ENCODE measurements at places on chromosomes 3 and 15. TPM values are rescaled to one million over a fixed set of nuclear protein-coding genes. Genes with fewer than 3 reads are reported as not detected.

DNA sequence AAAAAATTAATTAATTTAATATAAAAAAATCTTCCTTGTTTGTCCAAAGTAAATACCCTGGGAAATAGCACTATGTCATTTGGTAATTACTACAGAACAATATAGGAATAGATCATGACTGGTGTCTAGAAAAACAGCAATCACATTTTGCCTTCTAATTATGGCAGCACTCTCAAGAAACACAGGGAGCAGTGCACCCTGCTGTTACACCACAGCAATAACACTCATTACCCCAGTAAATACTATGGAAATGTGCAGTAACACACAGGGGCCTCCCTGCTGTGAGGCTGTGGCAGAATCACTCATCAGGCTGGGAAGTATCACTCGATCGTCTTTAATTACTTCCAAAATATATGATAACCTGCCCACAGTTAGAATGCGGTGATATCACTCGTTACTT lies 646.0 kb downstream of the TUSC7 start:
- no peak overlapping the region for H3K27ac ChIP-seq
- H3K27me3 ChIP-seq, result no peaks in the 10 kb centered on the region
- H3K4me3 ChIP-seq, result no peak overlapping the region
- no peaks in the 10 kb centered on the region for H3K36me3 ChIP-seq
- H3K4me1 ChIP-seq, result no peaks in the 10 kb centered on the region

Gene ANXA2
- 2,636 TPM for total RNA-seq

DNA sequence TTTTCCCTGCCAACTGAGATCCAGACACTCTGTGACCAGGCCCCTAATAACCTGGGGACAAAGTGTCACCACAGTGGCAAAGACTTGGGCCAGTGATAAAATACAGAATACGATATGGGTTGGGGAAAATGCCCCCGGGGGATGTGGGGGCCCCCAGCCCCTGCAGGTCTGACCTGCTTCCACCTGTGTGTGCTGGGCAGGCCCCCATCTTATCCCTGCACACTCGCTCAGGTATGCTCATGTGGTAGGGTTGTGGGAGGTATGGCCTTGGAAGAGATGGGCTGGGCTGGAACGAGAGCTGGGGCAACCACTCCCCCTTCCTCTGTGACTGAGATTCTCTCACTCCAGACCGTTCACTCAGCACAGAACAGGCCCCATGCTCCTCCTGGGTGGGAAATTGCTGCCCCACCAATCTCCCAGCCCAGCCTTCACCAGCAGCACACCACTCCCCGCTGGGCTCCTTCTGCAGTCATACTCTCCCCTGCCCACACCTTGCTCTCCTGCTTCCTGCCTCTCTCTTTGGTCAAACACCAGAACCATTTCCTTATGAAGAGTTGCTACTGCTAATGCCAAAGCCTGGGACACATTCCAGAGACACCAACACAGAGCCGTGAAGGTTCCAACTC lies 9.6 kb upstream of the CPEB1 start:
- H3K36me3 ChIP-seq, result no peaks in the 10 kb centered on the region
- H3K4me1 ChIP-seq, result no peaks in the 10 kb centered on the region
- H3K27me3 ChIP-seq, result no peaks in the 10 kb centered on the region

- DNase-seq, result no peak
- H3K27ac ChIP-seq, result no peak overlapping the region
- H3K4me1 ChIP-seq, result no peaks in the 10 kb centered on the region
These were observed 7.1 kb upstream of the HCN4 start for GRCh38 chr15:73375755-73376305.

- peak overlapping the region; percentile 84 for H3K27ac ChIP-seq
- peak overlapping the region; percentile 65 for H3K4me3 ChIP-seq
- H3K4me1 ChIP-seq, result peaks cover 45% of the 10 kb centered on the region
These were observed 1.7 kb downstream of the CLDN11 start for GRCh38 chr3:170420307-170420821.

Gene TTLL13
- not detected for total RNA-seq

DNA sequence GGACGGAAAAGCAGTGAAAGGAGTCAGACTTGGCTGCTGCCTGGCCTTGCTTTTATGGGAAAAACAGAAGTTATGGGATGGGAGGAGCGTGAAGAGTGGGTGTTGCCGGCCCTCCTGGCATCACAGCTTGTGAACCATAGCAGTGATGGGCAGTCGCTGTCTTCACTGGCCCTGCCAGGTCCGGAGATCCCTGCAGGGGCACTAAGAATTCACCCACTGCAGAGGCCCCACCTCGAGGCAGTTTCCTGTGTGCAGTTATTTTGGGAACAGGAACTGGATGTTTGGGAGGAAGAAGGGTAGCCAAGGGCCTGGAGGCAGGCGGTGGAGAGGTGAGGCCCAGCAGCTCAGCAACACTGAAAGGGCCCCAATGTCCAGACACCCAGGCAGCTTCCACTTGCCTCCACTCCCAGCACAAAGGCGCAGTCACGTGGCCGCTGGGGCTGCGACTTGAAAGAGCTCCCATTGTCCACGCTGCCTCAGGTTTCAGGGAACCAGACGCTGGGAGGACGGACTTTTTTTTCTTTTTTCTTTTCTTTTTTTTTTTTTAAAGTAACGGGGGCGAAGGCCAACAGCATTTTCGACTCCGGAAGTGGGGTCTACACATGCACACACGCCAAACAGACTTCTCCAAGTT lies 255.6 kb downstream of the ZNF621 start:
- H3K27ac ChIP-seq, result no peak overlapping the region
- no peak overlapping the region for H3K4me3 ChIP-seq
- no peaks in the 10 kb centered on the region for H3K27me3 ChIP-seq

DNA sequence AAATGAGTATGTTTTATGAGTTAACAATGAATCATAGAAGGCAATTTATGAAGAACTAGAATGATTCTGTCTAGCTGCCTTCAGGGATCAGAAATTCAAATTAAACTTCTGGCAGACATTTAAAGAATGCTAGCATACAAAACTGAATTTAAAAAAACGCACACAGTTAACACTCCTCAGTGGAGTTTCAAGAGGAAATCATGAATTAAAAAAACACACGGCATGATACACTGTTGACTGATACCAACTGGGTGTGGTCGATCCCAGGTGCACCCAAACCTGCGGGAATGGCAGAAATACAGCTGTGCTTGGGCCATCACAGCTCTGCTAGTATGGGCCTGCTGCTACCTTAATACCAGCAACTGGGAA lies 526.0 kb downstream of the FOXP1 start:
- peak overlapping the region; percentile 92 for H3K27ac ChIP-seq
- no peak overlapping the region for H3K4me3 ChIP-seq
- H3K27me3 ChIP-seq, result no peaks in the 10 kb centered on the region
- H3K4me1 ChIP-seq, result peaks cover 98% of the 10 kb centered on the region
- H3K36me3 ChIP-seq, result peaks cover 2% of the 10 kb centered on the region

GRCh38 chr3:56368846-56369245 lies 99.4 kb downstream of the ERC2 start:
- H3K4me3 ChIP-seq, result no peak overlapping the region
- H3K36me3 ChIP-seq, result no peaks in the 10 kb centered on the region
- no peaks in the 10 kb centered on the region for H3K4me1 ChIP-seq
- H3K27me3 ChIP-seq, result no peaks in the 10 kb centered on the region

Gene HMCES
- 38.9 TPM for total RNA-seq

DNA sequence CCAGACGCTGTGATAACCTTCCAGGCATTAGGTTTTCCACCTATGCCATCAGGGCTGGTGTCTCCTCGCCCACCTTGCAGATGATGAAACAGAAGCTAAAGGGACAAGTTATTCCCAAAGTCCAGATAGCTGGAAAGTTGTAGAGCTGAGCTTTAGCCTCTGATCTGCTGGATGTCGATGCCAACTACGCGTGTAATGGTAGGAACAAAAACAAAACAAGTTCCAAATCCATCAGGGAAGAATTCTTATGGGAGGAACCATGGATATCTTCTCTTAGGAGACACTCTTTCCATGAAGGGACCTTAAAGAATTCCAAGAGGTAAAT lies 28.1 kb upstream of the RHO start:
- H3K36me3 ChIP-seq, result peaks cover 2% of the 10 kb centered on the region
- DNase-seq, result no peak
- peaks cover 47% of the 10 kb centered on the region for H3K4me1 ChIP-seq
- peak overlapping the region; percentile 90 for H3K27ac ChIP-seq

GRCh38 chr3:157238457-157238856 lies 78.5 kb upstream of the CCNL1 start:
- H3K36me3 ChIP-seq, result no peaks in the 10 kb centered on the region
- no peak for DNase-seq
- no peak overlapping the region for H3K4me3 ChIP-seq
- no peak overlapping the region for H3K27ac ChIP-seq
- peaks cover 15% of the 10 kb centered on the region for H3K4me1 ChIP-seq

DNA sequence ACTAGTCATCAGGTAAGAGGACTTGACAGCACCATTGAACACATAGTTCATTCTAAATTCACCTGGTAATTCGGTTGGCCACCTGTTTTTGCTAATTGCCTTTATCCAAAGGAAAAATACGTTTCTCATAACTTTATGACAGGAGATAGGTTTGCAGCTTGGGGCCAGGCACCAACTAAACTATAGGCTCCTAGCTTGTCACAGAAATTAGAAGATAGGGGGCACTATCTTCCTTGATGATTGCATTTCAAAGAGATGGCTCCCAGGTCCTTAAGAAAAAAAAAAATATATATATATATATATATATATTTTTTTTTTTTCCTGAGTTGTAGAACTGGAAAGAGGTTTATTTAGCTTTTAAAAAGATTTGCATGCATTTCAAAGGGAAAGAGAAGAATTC lies 563.6 kb downstream of the NAALADL2 start:
- H3K36me3 ChIP-seq, result no peaks in the 10 kb centered on the region
- no peak for DNase-seq
- H3K4me3 ChIP-seq, result no peak overlapping the region
- no peaks in the 10 kb centered on the region for H3K27me3 ChIP-seq

DNA sequence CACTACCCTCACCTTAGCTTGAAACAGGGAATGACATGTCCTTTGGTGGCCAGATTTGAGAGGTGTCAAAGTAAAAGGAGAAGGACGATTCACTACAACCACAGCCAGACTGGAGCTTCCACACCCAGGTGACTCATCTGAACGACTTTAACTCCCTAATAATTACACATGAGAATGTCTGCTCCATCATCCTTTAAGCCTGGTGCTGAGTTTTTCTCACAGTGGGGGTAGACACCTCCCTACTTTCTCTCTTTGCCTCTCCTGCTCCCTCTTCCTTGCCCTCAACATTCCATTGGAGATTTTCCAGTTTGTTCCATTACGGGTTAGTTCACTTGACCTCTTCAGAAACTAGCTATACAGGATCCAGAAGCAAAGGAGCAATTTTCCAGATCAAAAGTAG lies 154.3 kb upstream of the BHLHE40 start:
- H3K27ac ChIP-seq, result no peak overlapping the region
- H3K27me3 ChIP-seq, result no peaks in the 10 kb centered on the region
- DNase-seq, result no peak
- no peak overlapping the region for H3K4me3 ChIP-seq

Gene CSPG4
- not detected for total RNA-seq

Gene LNP1
- total RNA-seq, result 0.80 TPM

Gene ABHD17C
- 8.2 TPM for total RNA-seq

DNA sequence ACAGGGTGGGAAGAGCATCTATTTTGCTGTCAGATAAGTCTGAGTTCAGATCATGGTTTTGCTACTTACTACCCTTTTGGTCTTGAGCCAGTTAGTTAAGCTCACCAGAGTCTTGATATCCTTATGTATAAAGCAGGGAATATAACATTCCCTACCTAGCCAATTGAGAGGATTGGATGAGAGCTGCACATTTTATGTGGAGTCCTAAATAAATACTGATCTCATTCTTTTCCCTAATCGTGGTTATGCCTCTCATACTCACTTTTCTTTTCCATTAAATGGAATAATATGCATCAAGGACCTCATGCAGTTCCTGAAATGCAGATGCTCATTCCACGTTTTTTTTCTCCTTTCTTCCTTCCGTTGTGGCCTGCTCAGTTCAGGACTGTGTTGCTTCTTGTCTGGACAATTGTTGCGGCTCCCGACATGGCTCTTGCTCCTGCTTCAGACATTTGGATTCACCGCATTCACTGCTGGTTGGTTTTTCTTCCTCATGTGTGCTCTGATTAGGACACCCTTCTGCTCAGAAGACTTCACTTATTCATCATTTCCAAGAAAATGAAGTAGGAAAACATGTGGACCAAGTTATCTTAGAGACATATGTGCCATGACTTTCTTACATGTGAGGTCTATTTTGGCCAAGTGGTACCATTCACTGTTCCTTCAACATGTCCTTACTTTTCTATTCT lies 90.2 kb downstream of the NFKBIZ start:
- H3K27ac ChIP-seq, result peak overlapping the region; percentile 88
- H3K4me3 ChIP-seq, result no peak overlapping the region
- peaks cover 51% of the 10 kb centered on the region for H3K4me1 ChIP-seq
- no peaks in the 10 kb centered on the region for H3K27me3 ChIP-seq
- no peak for DNase-seq

GRCh38 chr3:63824309-63824708 lies 5.2 kb downstream of the C3orf49 start:
- H3K36me3 ChIP-seq, result no peaks in the 10 kb centered on the region
- H3K27me3 ChIP-seq, result no peaks in the 10 kb centered on the region
- DNase-seq, result peak; percentile 17

GRCh38 chr3:157059661-157060060 lies 100.3 kb downstream of the CCNL1 start:
- H3K4me3 ChIP-seq, result no peak overlapping the region
- H3K36me3 ChIP-seq, result no peaks in the 10 kb centered on the region

GRCh38 chr3:115787818-115788217 lies 164.5 kb downstream of the GAP43 start:
- DNase-seq, result no peak
- no peak overlapping the region for H3K27ac ChIP-seq
- no peaks in the 10 kb centered on the region for H3K36me3 ChIP-seq

- H3K27ac ChIP-seq, result no peak overlapping the region
- H3K4me1 ChIP-seq, result peaks cover 12% of the 10 kb centered on the region
- no peak for DNase-seq
- no peak overlapping the region for H3K4me3 ChIP-seq
These were observed 11.1 kb downstream of the SLC6A6 start for GRCh38 chr3:14413381-14414071.

Gene WDR49
- not detected for total RNA-seq

Gene IL17RC
- total RNA-seq, result 16.7 TPM

Gene TMEM45A
- total RNA-seq, result 5.6 TPM

Gene ZNF660
- total RNA-seq, result 1.5 TPM

DNA sequence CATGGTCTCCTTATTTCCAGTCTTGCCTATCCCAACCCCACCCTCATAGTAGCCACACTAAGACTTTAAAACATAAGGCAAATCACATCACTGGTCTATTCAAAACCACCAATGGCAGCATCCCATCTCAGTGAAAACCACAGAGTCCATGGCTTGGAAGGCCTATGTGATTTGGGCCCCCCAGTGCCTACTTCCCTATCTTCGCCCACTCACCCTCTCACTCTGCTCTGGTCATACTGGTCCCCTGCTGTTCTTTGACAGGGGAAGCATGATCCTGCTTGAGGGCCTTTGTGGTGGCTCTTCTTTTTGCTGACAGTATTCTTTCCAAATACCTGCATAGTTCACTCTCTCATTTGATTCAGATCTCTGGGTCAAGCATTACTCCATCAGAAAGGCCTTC lies 3.3 kb downstream of the GTF2A2 start:
- H3K27ac ChIP-seq, result no peak overlapping the region
- no peak for DNase-seq
- peaks cover 14% of the 10 kb centered on the region for H3K4me1 ChIP-seq
- H3K4me3 ChIP-seq, result no peak overlapping the region
- no peaks in the 10 kb centered on the region for H3K27me3 ChIP-seq
